D341Med (cell line): ENCODE measurements at places on chromosomes 16 and 17.
A peak's percentile ranks its signal among the peaks of the same experiment; 100 is the strongest.

GRCh38 chr16:29310852-29311314, 95.6 kb downstream of the NPIPB11 start:
- no peak for DNase-seq

GRCh38 chr17:59425085-59425931, 93.9 kb downstream of the YPEL2 start:
- no peak for DNase-seq

GRCh38 chr17:34667656-34668055, 88.3 kb downstream of the TMEM132E start:
- no peak for DNase-seq

- DNase-seq: no peak
Observed at GRCh38 chr17:1024076-1024475, 27.1 kb downstream of the TIMM22 start.

DNA sequence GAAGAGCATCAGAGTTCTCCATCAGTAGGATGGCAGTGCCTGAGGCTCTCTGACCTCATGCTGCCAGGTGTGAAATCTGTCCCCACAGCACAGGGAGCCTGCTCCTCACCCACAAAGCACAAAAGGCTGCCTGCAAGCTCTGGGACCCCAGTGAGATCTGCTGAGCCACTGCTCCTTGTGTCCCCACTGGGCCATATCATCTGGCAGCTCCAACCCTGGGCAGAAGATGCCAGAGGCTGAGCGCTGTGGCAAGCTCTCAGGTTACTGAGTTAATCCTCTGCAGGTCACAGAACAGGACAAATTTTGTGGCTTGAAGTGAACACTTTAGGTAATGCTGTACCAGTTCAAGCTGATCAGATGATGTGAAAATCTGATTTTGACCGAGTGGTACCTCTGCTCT, 26.7 kb upstream of the ERN1 start:
- peak; percentile 26 for DNase-seq

- DNase-seq: no peak
Observed at GRCh38 chr17:29567304-29567553, 392 bp upstream of the ABHD15 start.
